ENCODE measurements at places on chromosomes 3 and 15.

GRCh38 chr3:185820973-185821758 is 3.7 kb downstream of the IGF2BP2 start:
- peak; percentile 72 for DNase-seq

DNA sequence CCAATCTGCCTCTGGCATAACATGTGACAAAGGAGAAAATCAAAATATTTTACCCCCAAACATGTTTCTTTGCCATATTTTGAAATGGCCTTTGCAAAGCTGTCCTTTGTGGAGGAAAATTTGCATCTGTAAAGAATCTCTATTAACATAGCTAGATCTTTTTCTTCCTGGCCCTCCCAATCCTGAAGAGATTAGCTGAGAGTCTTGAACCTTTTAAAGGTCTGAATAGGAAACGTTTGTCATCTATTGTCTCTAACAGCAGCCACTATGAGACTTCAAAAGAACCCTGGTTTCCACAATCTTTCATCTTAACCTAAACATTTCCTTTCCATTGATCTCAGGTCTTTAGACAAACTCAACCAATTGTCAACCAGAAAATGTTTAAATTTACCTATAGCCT is 520.9 kb upstream of the TGFBR2 start:
- DNase-seq = no peak

GRCh38 chr15:89136818-89137772 is 48.8 kb downstream of the ABHD2 start:
- peak; percentile 60 for DNase-seq

- DNase-seq = no peak
These were observed 352.6 kb downstream of the PDCD6IP start for GRCh38 chr3:34150992-34151391.

GRCh38 chr15:69926006-69926405 is 171.7 kb downstream of the TLE3 start:
- no peak for DNase-seq

- peak; percentile 95 for DNase-seq
These were observed 90.2 kb upstream of the KLF13 start for GRCh38 chr15:31236184-31237042.

DNA sequence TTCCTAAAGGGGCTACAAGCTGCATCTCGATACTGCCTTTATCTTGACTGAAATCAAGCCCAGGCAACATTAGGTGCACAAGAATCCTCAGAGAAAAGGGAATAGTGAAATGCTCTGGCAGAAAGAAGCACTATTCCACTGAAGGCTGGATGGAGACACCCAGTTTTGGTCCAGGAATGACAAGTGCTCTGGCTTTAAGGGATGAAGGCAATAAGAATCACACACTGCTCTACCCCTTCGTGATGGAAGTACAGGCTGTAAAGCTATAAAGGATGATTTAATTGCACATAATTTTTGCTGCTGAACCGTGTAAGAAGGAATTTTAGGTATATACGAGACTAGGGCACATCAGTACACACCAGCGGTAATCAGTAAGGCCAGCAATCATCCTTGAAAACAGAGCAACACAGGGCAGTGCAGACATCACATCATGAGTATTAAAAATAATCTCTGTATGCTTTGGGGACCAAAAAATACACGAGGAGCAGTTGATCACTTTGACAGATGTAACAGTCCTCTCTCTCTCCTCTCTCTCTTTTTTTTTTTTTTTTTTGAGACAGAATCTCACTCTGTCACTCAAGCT is 414.6 kb upstream of the TBL1XR1 start:
- DNase-seq = no peak

- DNase-seq = no peak
These were observed 8.0 kb downstream of the PXK start for GRCh38 chr3:58340594-58341244.

DNA sequence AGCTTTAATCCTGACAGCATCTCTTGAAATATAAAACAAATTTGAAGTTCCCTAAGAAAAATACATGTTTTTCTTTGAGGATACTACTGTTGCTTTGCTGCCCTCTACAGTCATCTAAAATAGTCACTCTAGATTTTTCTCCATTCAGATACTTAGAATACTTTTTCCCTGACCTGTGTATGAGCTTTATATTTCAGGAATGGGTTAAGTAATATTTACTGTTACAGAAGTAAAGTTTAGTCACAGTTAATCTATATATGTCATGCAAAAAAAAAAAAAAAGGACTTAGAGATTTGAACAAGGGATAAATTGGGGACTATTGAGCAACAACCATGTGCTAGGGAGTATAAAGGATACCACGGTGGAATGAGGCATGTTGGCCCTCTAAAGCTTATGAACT is 8.8 kb downstream of the NECTIN3 start:
- DNase-seq = peak; percentile 44

GRCh38 chr3:61448378-61448777 is 113.0 kb upstream of the PTPRG start:
- no peak for DNase-seq

- no peak for DNase-seq
These were observed 107.1 kb downstream of the ABHD5 start for GRCh38 chr3:43797794-43798193.

GRCh38 chr3:197833930-197834715 is 43.1 kb downstream of the LRCH3 start:
- DNase-seq = no peak

- DNase-seq = no peak
These were observed 23.7 kb upstream of the CD47 start for GRCh38 chr3:108114423-108115065.

GRCh38 chr3:115186351-115187148 is 39.5 kb upstream of the ZBTB20 start:
- DNase-seq = no peak

DNA sequence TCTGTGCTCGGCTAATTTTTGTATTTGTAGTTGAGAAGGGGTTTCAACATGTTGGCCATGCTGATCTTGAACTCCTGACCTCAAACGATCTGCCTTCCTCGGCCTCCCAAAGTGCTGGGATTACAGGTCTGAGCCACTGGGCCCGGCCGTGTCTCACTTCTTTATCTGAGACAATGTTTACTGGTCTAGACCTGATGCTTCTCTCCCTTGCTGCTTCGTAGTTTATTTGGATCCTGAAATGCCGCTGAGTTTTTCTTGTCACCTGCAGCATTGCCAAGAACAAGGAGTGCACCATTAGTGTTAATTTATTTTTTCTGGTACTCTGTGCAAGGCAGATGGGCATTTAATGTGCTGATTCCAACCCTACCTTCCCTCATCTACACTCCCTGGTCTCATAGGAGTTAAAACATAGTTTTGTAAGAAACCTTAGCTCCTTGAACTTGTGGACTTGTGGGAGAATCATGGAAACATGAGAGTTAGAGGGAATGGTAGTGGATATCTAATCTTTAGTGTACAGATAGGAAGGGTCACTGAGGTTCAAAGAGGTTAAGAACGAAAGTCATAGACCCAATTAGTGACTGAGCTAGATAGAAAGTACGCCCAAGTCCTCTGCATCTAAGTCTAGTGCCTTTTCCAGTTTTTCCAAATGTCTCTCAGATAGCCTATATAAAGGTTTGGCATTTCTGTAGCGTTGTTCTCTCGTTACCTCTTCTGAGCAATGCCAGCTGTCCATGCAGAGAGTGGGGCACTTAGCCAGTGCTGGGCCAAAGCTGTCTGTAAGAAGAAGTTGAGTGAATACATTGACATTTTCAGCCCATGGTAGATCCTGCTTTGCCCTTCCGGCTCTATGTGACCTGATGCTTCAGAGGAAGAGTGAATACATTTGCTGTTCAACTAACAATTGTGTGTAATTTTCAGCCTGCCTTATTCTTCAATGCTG is 244.1 kb downstream of the LPP start:
- no peak for DNase-seq

Data from GM03348 (cell line).